Activated T-helper 1 cell treated with anti-CD3 and anti-CD28 coated beads, Interleukin-12 subunit alpha, Interleukin-12 subunit beta, Interleukin-2, Interleukin-4 antibody, amounts not matched to agents 30 ng/mL and 10 ng/mL and 1 ng/mL, durations not matched to agents 14 hours and 24 hours and 36 hours (primary cell): ENCODE measurements at places on chromosomes 7 and 10.

DNA sequence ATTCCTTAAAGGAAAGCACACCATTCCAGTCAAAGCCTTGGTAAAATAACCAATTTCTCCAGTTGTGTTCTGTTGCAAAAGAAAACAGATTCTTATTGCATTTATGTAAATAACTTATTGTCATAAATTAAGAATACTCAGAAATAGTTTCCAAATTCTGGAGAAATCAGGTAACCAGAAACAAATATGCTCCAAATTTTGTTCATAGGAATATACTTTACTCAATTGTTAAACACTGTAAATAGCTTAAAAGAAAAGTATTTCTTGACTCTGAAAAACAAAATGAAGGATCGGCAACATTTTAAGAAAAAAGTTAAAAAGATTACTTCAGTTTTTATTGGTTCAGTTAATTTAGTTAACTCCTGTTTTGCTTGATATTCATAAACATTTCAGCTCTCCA, 67.1 kb upstream of the PIK3CG start:
- H3K36me3 ChIP-seq, result no peaks in the 10 kb centered on the region
- H3K27ac ChIP-seq, result no peak overlapping the region
- H3K4me3 ChIP-seq, result no peak overlapping the region
- H3K27me3 ChIP-seq, result peaks cover 1% of the 10 kb centered on the region
- H3K4me1 ChIP-seq, result no peaks in the 10 kb centered on the region

- H3K36me3 ChIP-seq, result no peaks in the 10 kb centered on the region
- no peak overlapping the region for H3K27ac ChIP-seq
- no peaks in the 10 kb centered on the region for H3K4me1 ChIP-seq
- peaks cover 3% of the 10 kb centered on the region for H3K27me3 ChIP-seq
- H3K4me3 ChIP-seq, result no peak overlapping the region
- no peak for DNase-seq
These were observed 54.6 kb downstream of the CTBP2 start for GRCh38 chr10:125105706-125106255.

- peak overlapping the region; percentile 29 for H3K27ac ChIP-seq
- H3K36me3 ChIP-seq, result peaks cover 60% of the 10 kb centered on the region
- H3K27me3 ChIP-seq, result no peaks in the 10 kb centered on the region
- DNase-seq, result no peak
- H3K4me3 ChIP-seq, result peak overlapping the region; percentile 26
These were observed 48.6 kb upstream of the PPIF start for GRCh38 chr10:79298403-79299244.

DNA sequence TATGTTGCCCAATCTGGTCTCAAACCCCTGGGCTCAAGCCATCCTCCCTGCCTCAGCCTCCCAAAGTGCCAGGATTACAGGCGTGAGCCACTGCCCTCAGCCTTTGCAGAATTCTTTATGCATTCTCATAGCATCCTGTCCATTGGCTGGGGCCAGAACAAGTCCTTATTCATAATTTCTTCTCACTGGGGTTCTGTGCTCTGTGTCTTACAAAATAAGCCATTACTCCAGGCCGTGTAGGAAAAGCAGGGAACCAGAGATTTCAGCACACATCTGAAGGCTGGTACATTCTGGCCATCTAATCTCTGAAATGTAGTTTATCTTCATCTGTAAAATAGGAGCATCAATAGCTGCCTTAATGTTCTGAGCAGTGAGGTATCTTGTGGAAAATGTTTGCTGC, 10.3 kb upstream of the OCM start:
- no peaks in the 10 kb centered on the region for H3K36me3 ChIP-seq
- peaks cover 15% of the 10 kb centered on the region for H3K27me3 ChIP-seq
- no peak overlapping the region for H3K4me3 ChIP-seq

GRCh38 chr10:74859546-74859945, 33.1 kb downstream of the KAT6B start:
- no peak overlapping the region for H3K4me3 ChIP-seq
- no peaks in the 10 kb centered on the region for H3K27me3 ChIP-seq
- H3K27ac ChIP-seq, result no peak overlapping the region
- peaks cover 9% of the 10 kb centered on the region for H3K36me3 ChIP-seq
- H3K4me1 ChIP-seq, result peaks cover 19% of the 10 kb centered on the region
- DNase-seq, result no peak

GRCh38 chr10:11454958-11455566, 156.4 kb downstream of the USP6NL start:
- no peaks in the 10 kb centered on the region for H3K36me3 ChIP-seq
- H3K4me3 ChIP-seq, result no peak overlapping the region
- H3K4me1 ChIP-seq, result no peaks in the 10 kb centered on the region
- H3K27ac ChIP-seq, result no peak overlapping the region

DNA sequence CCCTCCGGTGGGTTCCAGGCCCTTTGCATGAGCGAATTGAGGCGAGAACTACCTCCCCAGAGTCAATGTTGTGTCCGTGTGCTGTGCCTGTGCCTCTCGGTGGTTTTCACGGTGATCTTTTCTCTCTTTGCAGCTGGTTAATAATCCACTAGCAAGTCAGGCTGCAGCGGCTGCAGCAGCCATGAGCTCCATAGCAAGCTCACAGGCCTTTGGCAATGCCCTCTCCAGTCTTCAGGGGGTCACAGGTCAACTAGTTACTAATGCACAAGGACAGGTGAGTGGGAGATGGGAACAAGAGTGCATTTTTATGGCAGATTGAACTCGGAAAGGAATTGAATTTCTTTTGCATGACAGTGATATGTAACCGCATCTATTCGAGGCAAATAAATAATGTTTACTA, 159.7 kb upstream of the YAE1 start:
- H3K4me1 ChIP-seq, result no peaks in the 10 kb centered on the region
- no peak for DNase-seq
- peaks cover 4% of the 10 kb centered on the region for H3K27me3 ChIP-seq
- H3K27ac ChIP-seq, result no peak overlapping the region
- no peaks in the 10 kb centered on the region for H3K36me3 ChIP-seq

DNA sequence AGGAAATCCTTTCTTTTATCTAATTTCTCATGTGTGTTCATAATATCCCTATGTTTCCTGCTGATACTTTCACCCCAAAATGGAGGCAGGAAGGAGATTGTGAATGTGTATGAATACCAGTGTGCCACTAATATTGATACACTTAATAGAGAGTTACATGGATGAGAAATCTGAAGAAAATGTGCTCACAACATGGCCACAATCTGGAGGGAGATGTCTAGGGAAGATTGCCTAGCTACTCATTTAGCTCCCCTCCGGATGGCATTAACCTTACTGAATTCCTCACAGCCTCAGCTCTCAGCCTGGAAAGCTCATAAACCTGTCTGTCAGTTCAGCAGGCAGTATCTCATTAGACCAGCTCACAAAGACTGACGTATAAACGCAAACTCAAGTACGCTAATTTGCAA, 23.4 kb upstream of the DMTF1 start:
- H3K4me3 ChIP-seq, result no peak overlapping the region
- H3K36me3 ChIP-seq, result no peaks in the 10 kb centered on the region
- peaks cover 3% of the 10 kb centered on the region for H3K4me1 ChIP-seq

- H3K4me1 ChIP-seq, result no peaks in the 10 kb centered on the region
- DNase-seq, result no peak
- H3K4me3 ChIP-seq, result no peak overlapping the region
- H3K27me3 ChIP-seq, result no peaks in the 10 kb centered on the region
These were observed 20.5 kb downstream of the DKK1 start for GRCh38 chr10:52334595-52334994.

DNA sequence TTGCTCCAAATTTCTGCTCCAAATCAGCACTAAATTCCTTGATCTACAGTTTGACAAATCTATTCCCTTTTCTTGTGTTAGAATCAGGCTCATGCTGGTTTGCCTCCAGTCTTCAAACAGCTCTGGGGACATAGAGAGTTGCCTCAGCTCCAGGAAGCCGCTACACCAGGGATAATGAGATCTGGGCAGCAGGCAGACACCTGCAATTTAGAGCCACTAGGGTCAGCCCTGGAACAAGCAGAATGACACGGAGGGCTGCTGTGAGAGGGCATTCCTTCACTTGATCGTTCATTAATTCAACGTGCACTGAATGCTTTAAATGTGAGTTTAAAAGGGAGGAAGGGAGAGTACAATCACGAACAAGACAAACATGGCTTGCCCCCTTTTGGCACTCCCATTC, 3.7 kb upstream of the ELMO1 start:
- H3K27me3 ChIP-seq, result peaks cover 17% of the 10 kb centered on the region
- H3K4me3 ChIP-seq, result no peak overlapping the region
- H3K27ac ChIP-seq, result no peak overlapping the region
- DNase-seq, result no peak

DNA sequence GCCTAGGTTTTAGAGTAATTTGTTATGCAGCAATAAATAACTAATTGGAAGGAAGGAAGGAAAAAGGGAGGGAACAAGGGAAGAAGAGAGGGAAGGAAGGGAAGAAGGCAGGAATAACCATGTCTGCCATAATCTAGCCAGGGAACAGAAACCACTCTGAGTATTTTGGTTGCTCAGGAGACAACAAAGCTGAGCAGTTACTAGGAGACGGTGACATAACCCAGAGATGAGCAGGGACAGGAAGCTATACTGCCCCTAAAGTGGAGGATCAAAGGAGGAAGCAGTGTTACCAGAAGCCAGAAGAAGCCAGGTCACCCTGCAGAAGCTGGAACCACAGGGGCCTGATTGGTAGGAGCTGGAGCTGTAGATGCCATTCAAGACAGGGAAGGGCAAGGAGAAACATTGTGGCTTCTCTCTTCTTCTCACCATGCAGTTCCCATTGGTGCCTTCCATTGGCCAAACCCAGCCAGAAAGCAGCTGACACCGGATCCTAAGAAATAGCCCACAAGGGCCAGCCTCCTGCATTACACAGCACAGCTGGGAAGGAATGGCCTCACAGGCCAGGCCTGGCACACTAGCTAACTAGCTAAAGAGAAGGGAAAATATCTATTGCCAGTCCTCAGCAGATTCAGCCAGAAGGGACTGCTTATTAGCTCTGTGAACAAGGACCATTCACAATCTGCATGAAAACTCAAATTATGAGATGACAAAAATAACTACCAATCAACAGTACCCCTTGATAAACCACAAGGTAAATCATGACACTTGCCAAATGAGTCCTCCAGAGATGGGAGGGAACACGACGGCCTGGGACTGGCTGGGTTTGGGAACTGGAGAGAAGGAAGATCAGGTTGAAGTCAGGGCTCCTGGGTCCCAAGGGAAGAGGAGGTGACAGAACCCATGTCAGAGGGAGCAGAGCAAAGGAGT, 184.5 kb upstream of the NFE2L3 start:
- H3K4me1 ChIP-seq, result peaks cover 33% of the 10 kb centered on the region
- H3K4me3 ChIP-seq, result peak overlapping the region; percentile 4
- DNase-seq, result no peak
- H3K27me3 ChIP-seq, result peaks cover 26% of the 10 kb centered on the region

- DNase-seq, result no peak
- no peaks in the 10 kb centered on the region for H3K4me1 ChIP-seq
- peaks cover 3% of the 10 kb centered on the region for H3K36me3 ChIP-seq
- H3K4me3 ChIP-seq, result no peak overlapping the region
- no peak overlapping the region for H3K27ac ChIP-seq
- H3K27me3 ChIP-seq, result peaks cover 28% of the 10 kb centered on the region
These were observed 274.3 kb upstream of the NEBL start for GRCh38 chr10:21171197-21171935.

- DNase-seq, result no peak
- H3K4me1 ChIP-seq, result no peaks in the 10 kb centered on the region
- no peak overlapping the region for H3K27ac ChIP-seq
- H3K36me3 ChIP-seq, result no peaks in the 10 kb centered on the region
- no peak overlapping the region for H3K4me3 ChIP-seq
These were observed 48.8 kb upstream of the SLC35B4 start for GRCh38 chr7:134365341-134366054.

DNA sequence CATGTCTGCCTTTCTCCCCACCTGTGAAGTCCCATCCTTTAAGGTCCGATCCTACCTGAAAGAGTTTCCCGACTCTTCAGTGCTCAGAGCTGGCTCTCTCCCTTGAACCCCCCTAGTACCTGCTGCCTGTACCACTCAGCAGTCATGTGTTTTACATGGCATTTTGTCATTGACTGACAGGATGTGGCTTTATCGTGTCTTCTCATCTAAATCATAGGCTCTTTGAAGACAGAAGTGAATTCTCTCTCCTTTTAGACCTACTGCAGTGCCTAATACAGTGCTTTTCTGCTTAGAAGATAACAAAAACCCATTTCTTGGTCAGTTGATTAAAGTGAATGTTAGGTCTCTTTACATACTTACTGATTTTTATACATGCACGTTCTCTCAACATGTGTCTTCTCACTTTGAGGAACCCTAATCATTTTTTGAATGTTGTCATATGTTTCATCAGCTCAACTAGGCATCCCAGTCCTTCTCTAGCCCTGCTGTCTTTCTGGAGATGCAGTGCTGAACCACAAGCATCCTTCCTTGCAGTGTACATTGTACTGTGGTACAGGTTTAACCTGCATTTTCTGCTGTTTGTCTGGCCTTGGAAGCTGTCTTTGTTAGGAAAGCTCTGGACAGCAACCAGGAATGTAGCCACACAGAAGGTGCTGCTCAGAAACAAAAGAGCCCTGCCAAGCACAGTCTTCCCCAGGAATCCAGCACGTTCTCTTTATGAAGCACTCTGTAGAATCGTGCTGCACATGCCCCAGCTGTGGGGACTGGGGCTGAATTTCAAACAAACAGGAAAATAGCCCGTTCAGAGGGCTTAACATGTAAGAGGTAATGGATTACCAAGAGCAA, 28.1 kb upstream of the LRRC4 start:
- peaks cover 42% of the 10 kb centered on the region for H3K4me1 ChIP-seq
- H3K27ac ChIP-seq, result peak overlapping the region; percentile 53
- H3K36me3 ChIP-seq, result peaks cover 9% of the 10 kb centered on the region

DNA sequence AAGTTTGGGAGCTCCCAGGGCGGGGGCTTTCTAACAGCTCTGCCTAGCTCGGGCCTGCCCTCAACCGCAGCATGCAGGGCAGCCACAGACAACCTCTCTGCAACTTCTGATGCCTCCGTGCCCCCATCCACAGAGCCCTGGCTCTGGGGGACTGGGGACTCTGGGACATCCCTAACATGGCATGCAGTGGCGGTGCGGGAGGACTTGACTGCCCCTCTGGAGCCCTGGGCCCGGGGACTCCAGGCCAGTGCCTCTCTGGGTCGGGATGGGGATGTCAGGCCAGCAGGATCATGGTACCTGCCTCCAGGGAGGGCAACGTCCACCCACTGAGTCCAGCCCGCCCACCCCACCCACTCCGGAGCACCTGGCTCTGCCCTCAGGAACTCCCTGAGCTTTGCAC, 520 bp upstream of the AQP1 start:
- no peaks in the 10 kb centered on the region for H3K36me3 ChIP-seq
- DNase-seq, result no peak
- no peaks in the 10 kb centered on the region for H3K27me3 ChIP-seq
- no peak overlapping the region for H3K4me3 ChIP-seq

- no peaks in the 10 kb centered on the region for H3K36me3 ChIP-seq
- H3K4me3 ChIP-seq, result no peak overlapping the region
- no peaks in the 10 kb centered on the region for H3K4me1 ChIP-seq
- no peaks in the 10 kb centered on the region for H3K27me3 ChIP-seq
- DNase-seq, result no peak
These were observed 67.5 kb downstream of the POU6F2 start for GRCh38 chr7:39045231-39045630.

DNA sequence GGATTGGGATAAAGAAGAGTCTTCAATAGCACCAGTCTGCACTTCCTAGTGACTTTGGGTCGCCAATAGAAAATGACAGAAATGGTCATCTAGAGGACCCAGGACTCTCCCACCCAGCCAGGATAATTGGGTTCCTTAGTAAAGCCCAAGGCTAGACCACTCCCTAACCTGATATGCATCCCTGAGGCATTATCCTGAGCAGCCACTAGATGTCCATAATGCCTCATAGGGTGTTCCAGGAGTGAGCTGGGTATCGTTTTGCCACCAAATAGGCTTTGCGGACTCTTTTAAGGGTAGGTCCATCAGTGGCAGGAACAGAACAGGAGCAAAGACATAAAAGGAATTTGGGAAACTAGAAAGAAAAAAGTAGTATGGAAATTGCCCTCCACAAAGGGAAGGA, 4.5 kb upstream of the LRRC4 start:
- H3K36me3 ChIP-seq, result peaks cover 6% of the 10 kb centered on the region
- no peak overlapping the region for H3K4me3 ChIP-seq
- DNase-seq, result no peak
- no peak overlapping the region for H3K27ac ChIP-seq
- peaks cover 14% of the 10 kb centered on the region for H3K27me3 ChIP-seq
- no peaks in the 10 kb centered on the region for H3K4me1 ChIP-seq
